GM23248 (cell line): ENCODE measurements at places on chromosomes 5 and 9. TPM values are rescaled to one million over a fixed set of nuclear protein-coding genes. Genes with fewer than 3 reads are reported as not detected.

ZDHHC11 gene
- total RNA-seq = 0.65 TPM in 1 of 2 replicates, not detected in the other

CORO2A gene
- total RNA-seq = 0.86 and 1.5 TPM in 2 replicates

OGN gene
- 0.11 TPM in 1 of 2 replicates, not detected in the other for total RNA-seq

ADGRD2 gene
- not detected in 2 replicates for total RNA-seq

CWC27 gene
- total RNA-seq = 4.9 and 22.7 TPM in 2 replicates
